ENCODE measurements at places on chromosomes 11 and 22.

DNA sequence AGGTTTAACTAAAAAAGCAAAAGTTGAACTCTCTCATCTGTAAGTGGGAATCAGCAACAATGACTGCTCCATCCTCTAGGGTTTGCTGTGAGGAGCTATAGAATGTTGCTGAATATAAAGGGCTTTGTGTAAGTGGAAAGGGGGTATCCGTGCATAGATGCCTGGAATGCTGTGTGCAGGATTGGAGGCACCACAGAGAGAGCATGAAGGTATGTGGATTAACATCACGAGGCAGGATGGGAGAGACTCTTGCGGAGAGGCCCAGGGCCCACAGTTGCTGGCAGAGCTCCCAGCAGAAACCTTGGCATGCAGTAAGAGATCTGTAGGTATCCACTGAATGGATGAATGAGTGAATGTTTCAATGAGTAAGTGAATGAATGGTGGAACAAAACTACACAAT lies 298.7 kb upstream of the DDI1 start:
- no peak for DNase-seq

DNA sequence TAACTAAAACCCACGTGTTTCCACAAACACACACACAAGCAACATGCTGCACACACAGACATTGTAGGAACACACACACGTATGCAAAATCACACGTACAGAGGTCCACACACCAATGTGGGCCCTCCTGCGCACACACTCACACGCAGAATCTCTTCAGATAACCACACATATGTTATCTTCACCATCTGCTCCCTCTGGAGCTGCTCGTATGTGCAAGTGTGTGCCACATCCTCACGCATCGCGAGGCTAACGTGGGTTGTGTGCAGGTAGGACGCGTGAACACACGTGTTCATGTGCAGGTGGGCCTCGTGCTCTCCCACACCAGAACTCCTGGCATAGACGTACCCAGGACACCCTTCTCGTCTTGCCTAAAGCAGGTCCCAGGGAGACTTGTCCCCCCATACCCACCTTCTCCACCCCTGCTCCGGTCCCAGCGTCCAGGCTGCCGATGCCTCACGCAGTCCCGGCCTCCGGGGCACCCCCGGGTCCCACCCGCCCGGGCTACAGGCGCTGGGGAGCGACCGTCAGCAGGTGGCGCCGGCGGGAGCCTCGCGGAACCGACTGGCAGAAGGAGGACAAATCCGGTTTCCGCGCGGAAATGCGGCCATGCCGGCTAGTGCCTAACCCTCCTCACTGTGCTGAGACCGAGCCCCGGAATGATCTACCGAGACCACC lies 10.3 kb upstream of the IGSF9B start:
- DNase-seq, result no peak

DNA sequence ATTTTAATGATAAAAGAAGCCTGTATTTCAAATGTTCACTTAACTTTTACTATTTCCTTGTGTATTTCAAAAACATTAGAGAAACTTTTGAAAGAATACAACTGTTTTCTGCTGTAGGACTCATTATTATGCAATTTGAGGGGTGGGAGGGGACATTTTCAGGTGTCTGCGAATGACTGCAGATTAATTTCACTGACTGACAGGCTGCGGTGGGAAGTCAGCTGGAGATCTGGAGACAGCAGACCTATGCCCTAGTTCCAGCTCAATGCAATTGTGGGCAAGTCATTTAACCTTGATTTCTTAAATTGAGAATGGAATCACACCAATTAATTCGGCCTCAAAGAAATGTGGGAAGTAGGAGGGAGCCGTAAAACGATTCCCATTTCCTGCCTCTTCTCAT lies 128.7 kb downstream of the ARL14EP start:
- no peak for DNase-seq

DNA sequence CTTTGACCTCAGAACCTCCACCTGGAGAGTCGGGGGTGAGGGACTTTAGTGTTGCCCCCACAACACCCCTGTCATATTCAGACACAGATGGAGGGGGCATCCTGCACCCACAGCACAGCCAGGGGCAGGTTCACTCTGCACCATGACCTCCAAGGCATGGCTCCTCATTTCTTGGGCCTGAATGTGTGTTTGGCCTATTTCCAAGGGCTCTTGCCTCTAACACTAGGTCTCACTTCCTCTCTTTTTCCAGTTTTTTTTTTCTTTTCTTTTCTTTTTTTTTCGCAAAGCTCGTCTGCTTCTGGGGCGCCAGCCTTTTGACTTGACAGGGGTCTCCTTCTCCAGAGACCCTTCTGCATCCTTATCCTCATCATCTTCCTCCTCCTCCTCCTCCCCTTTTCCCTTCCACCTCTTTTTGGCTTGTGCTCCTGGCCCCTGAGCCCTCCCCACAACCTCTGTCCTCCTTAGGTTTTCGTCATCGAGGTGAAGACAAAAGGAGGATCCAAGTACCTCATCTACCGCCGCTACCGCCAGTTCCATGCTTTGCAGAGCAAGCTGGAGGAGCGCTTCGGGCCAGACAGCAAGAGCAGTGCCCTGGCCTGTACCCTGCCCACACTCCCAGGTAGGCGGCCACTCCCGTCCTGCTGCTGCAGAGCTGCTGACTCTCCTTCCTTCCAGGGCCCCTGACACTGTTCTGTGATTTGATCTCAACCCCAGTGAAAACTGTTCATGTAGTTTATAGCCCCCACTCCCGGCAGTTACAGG lies 3.8 kb downstream of the NCF4 start:
- no peak for DNase-seq
